ENCODE measurements at places on chromosomes 7 and 10. TPM values are rescaled to one million over a fixed set of nuclear protein-coding genes. Genes with fewer than 3 reads are reported as not detected.

Gene GIMAP7
- total RNA-seq: not detected

Gene CLIP2
- 22.5 TPM for total RNA-seq

Gene SDK1
- total RNA-seq: 8.4 TPM

Gene MMP21
- total RNA-seq: not detected

Gene ING3
- 23.1 TPM for total RNA-seq

Measured in H9 (cell line).